IMR-90 (cell line): ENCODE measurements at places on chromosomes 5 and 9. TPM values are rescaled to one million over a fixed set of nuclear protein-coding genes. Genes with fewer than 3 reads are reported as not detected.

Gene C9orf153
- total RNA-seq = not detected in 2 replicates

GRCh38 chr5:159752622-159753275 is 163.5 kb upstream of the ADRA1B start:
- no peaks in the 10 kb centered on the region for H3K27me3 ChIP-seq
- H3K4me3 ChIP-seq = no peak overlapping the region
- no peak for DNase-seq
- no peak overlapping the region for H3K27ac ChIP-seq

Gene HAVCR2
- under 0.01 TPM in 2 replicates for total RNA-seq

Gene MARCHF3
- 17.8 and 18.8 TPM in 2 replicates for total RNA-seq

GRCh38 chr5:99349787-99350186 is 421.0 kb upstream of the CHD1 start:
- H3K4me3 ChIP-seq = no peak overlapping the region
- no peaks in the 10 kb centered on the region for H3K4me1 ChIP-seq
- no peaks in the 10 kb centered on the region for H3K36me3 ChIP-seq
- DNase-seq = no peak

Gene SGCD
- total RNA-seq = 10.6 TPM in 2 replicates

Gene BAAT
- under 0.01 TPM in 1 of 2 replicates, not detected in the other for total RNA-seq

- H3K4me1 ChIP-seq = no peaks in the 10 kb centered on the region
- DNase-seq = no peak
- no peaks in the 10 kb centered on the region for H3K36me3 ChIP-seq
These were observed 244.0 kb downstream of the SEC61B start for GRCh38 chr9:99466104-99466503.
